Fibroblast of skin of right biceps (primary cell): ENCODE measurements at places on chromosomes 11 and 22.
A peak's percentile ranks its signal among the peaks of the same experiment; 100 is the strongest.

DNA sequence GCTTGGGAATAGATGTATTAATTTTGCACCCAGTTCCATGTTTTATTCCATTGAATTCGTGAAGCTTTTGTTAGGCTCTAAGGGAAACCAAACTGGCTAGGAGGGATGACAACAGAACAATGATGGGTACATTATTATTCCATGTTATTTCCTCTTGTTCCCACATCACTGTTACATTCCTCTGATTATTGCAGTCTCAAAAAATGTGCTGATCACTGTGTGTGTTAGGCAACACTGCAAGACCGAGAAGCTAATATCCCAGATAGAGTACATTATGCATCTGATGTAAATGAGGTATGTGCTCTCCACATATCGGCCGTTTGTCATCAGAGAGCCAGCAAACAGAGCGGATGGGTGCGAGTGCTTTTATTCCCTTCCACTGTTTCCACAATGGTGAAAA, 327.9 kb downstream of the SOX6 start:
- peak; percentile 63 for DNase-seq

GRCh38 chr11:67432655-67433349, 4.5 kb downstream of the RPS6KB2 start:
- DNase-seq = no peak

GRCh38 chr11:33520112-33520511, 180.5 kb downstream of the C11orf91 start:
- DNase-seq = no peak

GRCh38 chr22:40310081-40310767, 36.1 kb upstream of the ADSL start:
- peak; percentile 93 for DNase-seq

GRCh38 chr11:79344753-79345294, 96.0 kb downstream of the TENM4 start:
- no peak for DNase-seq

- DNase-seq = no peak
Observed at GRCh38 chr11:3623121-3623520, 18.7 kb downstream of the ART5 start.

DNA sequence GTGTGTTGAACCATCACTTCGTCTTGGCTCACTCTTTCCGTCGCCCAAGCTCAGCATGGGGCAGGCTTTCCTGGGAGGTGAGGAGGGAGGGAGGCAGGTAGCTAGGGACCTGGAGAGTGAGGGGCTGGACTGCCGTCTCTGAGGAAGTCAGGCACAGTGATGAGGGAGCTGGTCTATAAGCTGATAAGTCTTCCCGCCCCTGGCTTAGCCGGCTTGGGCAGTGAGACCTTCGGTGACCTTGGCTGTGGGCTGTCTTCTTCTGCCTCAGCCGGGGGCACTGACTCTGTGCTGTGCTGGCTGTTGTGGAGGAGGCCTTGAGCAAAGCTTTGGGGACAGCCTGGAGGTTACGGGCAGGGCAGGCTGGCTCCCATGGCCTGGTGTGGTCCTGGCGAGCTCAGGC, 18.7 kb downstream of the GNAZ start:
- no peak for DNase-seq

GRCh38 chr11:9146477-9146876, 55.1 kb upstream of the SCUBE2 start:
- DNase-seq = no peak
